Stromal cell of bone marrow (primary cell): ENCODE measurements at places on chromosomes 3 and 15.

GRCh38 chr3:40669176-40669575, 144.4 kb downstream of the ZNF621 start:
- DNase-seq, result no peak

GRCh38 chr3:119173325-119173724, at the start of gene UPK1B:
TSS of gene UPK1B (plus strand) at chr3:119173598. CDS start at chr3:119186742, 13,144 bp downstream.
- DNase-seq, result no peak

- peak; percentile 37 for DNase-seq
Observed at GRCh38 chr3:183061391-183062172, 37.7 kb downstream of the MCCC1 start.

DNA sequence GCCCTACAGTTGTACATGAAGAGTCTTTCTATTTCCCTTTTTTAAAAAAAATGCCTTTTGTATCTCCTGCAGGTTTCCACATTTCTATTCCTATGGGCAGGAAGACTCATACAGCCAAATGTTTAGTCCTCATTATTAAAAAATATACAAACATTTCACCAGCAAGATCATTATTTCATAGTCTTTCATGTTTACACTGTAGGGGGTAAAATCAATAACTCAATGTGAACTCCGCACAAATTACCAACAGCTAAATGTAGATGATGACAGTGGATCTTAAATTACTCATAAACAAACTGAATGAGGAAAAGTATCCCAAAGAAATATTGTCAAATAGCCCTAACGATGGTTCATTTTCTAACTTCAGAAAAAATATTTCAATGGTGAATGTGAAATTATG, 99.5 kb downstream of the MAGI1 start:
- DNase-seq, result no peak

DNA sequence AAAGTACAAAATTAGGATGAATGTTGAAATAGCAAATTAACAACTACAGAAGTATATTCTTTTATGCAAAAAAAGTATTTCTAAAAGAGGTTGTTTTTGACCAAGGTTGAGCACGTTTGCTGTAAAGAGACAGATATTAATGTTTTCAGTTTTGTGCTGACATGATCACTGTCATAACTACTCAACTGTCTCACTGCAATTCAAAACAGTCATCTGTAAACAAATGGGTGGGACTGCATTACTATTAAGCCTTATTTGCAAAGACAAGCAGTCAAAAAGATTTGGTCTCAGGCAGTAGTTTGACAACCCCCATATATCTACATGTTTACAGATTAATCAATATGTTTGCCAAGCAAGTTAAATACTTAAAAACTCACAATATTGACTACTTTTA, 109.1 kb upstream of the ZNF385D start:
- no peak for DNase-seq

DNA sequence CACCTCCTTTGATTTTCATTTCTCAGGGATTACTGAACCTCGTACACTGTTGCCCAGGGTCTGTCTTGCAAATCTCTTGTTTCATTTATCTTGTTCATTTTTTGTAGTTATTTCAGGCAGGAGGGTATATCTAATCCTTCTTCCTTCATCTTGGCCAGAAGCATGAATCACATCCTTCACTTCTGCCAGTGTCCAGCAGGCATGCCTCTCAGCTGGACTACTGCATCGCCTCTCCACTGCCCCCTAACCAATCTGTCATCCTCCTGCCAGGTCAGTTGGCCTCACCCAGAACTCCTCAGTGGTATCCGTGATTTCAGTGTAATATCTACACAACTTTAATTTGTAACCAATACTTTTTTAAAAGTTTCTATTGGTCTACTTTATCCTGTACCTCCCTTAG, 297.9 kb downstream of the GABRG3 start:
- DNase-seq, result no peak

DNA sequence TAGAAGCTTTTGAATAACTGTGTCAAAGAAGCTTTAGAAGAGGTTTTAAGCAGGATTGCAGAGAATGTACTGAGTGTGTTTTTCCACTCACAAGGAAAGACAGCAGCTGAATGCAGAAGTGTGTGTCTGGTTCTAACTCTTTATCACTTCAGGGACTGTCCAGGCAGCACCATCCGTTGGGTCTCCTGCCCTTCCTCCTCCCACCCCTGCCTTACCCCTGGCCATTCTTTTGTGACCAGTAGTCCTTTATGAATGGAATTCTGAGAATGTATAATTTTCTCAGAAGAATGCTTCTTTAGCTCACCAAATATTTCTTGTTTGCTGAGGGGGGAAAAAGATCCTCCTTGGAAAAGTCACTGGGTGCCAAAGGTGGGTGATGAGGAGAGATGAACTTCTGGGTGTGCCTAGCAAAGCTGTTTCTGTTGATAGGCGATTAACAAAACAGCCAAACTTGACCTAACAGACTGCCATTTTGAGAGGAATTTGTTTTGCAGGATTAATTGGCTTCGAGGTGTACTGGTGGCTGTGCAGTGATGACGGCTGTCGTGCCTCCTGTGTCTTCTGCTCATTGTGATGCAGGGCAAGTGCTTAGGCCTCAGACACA, 70.9 kb downstream of the IGF1R start:
- DNase-seq, result no peak

DNA sequence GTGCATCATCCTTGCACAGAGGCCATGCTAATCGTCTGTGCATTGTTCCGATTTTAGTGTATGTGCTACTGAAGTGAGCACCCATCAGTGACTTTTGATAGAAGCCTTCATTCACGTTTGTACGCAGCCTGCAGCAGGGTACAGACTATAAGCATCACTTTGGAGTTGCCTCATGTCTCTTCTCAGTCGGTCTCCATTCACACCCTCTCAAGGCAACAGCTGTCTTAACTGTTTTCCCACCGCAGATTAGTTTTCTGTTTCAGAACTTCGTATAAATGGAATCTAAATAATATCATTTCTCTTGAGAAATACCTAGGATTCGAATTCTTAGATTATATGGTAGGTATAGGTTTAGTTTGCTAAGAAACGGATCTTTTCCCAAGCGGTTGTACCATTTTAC, 143.2 kb downstream of the KLHL25 start:
- DNase-seq, result no peak

- no peak for DNase-seq
Observed at GRCh38 chr3:79478620-79479019, 289.2 kb downstream of the ROBO1 start.

DNA sequence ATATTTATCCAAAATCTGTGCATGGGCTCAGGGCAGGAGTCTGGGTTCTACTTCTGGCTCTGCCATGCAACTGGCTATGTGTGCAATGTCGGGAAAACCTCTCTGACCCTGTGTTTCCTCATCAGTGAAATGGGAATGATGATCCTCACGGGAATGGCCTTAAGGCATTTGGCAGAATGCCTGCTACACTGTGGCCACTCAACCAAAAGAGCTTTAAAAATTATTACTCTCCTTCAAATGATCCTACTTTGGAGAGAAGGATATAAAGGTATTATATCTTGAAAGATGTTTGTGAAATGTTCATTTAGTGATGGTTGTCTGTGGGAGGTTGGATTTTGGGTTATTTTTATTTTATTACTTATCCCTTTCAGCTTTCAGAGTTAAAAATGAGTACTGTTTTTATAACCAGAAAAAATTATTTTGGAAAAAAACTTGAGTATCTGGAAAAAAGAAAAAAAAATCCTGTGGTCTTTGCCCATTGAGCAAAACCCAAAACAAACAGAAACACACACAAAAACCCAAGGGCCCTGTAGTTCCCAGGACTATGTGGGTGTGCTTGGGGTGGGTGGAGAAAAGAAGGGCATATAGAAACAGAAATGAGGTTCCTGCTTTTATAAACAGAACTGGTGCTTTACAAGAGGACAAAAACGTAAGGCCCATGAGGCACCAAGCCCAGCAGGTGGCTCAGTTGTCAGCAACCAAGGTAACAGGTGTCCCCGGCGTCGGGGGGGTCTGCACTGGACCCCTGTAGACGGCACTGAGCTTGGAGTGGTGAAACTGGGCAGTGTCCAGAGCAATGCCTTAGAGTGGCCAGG, 22.0 kb downstream of the RGMA start:
- DNase-seq, result no peak

DNA sequence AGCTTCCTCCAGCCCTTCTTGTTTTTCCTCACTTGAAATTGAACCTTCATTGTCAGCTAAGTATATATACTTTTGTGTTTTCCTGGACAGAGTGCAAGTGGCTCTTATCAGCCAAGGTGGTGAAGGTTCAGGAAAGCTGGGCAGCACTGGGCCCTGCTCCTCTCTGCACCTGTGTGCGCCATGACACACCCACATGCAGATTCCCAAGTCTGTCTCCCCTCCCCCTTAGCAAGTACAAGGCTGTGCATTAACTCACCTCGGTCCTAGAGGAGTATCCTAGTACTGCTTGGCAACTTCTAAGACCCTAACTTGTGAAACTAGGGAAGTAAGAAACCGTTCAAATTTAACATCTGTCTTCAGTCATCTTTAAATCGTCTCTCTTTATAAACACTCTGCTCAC, 85.8 kb downstream of the SLC49A4 start:
- DNase-seq, result no peak

DNA sequence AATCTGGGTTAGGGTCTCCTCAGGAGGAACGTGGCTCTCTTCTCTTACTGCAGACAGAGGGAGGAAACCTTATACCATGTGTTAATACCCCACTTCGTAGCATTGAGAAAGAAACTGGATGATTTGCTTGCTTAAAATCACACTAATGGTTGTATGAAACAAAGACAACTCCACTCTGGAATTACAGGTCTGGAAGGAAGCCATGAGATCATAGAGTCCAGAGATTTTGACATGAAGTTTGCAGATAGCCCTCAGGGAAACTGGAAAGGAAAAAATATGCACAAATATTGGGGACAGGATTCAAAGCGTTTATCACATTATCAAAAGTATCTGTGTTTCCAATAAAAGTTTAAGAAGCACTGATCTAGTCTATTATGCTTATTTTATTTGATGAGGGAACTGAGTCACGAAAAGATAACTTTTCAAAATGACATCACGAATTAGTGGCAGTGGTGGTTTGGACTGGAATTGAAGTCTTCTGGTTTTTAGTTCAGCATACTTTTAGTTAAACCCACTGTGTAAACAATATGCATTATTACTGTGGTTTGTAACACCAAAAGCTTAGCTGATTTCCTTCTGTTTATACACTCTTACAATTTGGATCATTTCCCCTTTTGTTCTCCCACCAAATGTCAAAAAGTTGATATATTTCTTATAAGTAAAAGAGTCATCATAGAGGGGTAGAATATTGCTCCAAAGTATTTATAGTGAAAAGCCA, 16.8 kb downstream of the FGF7 start:
- DNase-seq, result no peak

- DNase-seq, result no peak
Observed at GRCh38 chr3:58084166-58084565, 75.9 kb downstream of the FLNB start.

- no peak for DNase-seq
Observed at GRCh38 chr3:194269610-194270145, 81.5 kb downstream of the CPN2 start.

DNA sequence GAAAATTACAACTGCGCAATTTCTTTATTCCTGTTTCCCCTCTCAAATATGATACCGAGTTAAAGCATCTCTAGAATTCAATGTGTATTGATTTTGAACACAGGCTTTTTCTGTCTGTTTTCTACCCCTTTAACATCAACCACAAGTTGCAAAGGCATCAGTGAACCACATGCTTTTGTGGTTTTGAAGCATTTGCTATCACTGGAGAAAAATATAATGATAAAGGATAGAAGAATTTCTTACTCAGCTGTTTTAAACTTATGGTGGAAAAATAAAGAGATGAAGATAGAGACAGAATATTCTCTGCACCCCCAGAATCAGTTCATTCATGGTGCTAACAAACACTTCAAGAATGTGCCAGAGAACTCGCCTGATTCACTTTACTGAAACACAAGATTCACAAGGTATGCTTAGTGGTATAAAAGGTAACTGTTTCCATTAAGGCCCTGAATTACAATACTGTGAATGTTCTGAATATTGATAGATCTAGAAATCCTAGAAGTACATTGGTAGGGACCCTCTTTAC, 9.5 kb upstream of the DPPA4 start:
- DNase-seq, result no peak

GRCh38 chr3:102104033-102104432, 254.7 kb downstream of the NFKBIZ start:
- no peak for DNase-seq

DNA sequence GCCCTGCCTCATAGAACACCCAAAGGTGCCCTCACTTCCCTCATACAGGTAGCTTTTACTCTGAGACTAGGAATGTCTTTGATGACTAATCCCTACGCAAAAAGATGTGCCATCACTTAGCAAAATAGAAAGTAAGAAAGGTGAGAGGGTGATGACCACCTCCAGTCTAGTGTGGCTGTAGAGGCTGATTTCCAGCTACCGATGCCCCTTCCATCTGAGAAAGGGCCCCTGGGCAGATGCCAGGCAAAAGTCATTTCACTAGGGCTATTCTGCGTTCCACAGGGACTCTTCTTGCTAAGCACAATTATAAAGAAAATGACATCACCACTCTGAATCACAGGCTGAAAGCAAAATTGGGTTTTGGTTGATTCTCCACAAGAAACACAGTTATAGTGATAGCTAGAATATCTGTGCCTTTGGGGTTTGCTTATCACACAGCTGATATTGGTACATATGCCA, 77.4 kb downstream of the RBPMS2 start:
- no peak for DNase-seq

DNA sequence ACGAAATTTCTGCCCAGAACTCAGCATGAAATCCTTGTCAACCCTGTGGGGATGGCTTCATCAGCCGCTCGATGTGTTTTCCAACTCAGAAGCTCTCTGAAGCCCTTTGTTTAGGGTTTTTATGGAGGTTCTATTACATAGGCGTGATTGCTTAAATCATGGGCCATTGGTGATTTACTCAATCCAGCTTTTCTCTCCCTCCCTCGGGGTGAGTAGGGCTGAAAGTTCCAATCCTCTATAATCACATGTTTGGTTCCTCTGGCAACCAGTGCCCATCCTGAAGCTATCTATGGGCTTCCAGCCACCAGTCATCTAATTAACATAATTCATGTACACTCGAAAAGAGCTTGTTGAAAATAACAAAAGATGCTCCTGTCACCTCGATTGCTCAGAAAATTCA, 51.6 kb downstream of the GATM start:
- DNase-seq, result no peak

DNA sequence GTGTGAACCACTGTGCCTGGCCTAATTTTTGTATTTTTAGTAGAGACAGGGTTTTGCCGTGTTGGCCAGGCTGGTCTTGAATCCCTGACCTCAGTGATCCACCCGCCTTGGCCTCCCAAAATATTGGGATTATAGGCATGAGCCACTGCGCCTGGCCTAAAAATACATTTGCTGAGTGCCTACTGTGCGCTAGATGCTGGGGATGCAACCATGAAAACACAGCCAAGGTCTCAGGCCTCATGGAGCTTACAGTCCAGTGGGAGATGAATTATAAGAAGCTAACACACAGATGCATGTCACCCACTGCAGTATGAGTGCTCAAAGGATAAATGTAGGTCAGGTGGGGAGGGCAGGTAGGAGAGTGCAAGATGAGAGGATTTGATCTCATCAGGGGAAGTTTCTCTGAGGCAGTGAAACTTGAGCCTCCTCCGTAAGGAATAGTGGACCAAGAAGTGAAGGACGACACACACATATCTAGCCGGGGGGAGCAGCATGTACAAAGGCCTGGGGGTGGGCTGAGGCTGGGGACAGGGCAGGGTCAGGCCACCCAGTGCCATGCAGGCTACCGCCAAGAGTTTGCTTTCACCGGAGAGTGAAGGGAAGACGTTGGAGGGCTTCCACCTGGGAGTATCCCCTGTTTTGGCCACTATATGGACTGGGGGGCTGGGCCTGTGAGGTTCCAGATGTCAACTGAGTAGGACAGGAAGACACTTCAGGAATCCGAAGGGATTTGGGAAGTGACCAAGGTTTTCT, 24.3 kb downstream of the IRAK2 start:
- DNase-seq, result no peak
